ENCODE measurements at places on chromosomes 7 and 10.

DNA sequence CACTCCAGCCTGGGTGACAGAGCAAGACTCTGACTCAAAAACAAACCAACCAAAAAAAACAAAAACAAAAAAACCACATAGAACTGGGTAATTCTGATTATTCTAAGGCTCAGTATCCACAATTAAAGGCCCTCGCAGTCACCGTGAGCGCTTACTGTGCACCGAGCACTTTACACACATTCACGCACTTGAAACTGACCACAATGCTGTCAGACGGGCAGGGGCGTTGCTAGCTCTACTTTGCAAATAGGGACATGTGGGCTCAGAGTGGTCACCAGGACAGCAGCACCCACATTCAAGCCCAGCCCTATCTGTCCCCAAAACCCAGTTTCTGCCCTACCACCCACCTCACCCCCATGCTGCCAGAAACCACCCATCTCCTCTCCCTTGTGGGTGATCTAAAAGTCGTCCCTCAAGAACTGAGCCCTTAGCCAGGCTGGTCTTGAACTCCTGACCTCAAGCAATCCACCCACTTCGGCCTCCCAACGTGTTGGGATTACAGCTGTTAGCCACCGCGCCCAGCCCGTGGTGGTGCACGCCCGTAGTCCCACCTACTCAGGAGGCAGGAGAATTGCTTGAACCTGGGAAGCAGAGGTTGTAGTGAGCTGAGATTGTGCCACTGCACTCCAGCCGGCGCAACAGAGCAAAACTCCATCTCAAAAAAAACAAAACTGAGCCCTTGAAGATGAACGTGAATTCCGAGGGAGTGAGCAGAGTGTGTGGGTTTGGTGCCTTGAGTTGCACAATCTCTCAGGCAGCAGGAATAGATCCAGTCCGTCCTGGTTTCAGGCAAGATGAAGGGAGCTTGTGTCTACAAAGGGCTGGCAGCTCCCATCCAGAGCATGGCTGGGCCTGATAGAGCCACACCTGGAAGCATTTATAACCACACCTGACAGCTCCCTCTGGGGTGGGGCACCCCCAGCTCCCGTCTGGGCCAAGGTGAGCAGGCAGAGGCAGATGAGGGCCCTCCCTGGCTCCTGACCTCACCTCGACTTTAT lies 5.4 kb upstream of the HSPB1 start:
- DNase-seq = no peak

GRCh38 chr7:124033095-124033806 lies 384 bp upstream of the TMEM229A start:
- no peak for DNase-seq

GRCh38 chr10:34018129-34018528 lies 683.7 kb upstream of the NRP1 start:
- DNase-seq = peak; percentile 6

- no peak for DNase-seq
Observed at GRCh38 chr7:68073701-68074100, 1077.1 kb downstream of the TYW1 start.

- DNase-seq = no peak
Observed at GRCh38 chr10:50575477-50576244, 48.1 kb downstream of the SGMS1 start.

DNA sequence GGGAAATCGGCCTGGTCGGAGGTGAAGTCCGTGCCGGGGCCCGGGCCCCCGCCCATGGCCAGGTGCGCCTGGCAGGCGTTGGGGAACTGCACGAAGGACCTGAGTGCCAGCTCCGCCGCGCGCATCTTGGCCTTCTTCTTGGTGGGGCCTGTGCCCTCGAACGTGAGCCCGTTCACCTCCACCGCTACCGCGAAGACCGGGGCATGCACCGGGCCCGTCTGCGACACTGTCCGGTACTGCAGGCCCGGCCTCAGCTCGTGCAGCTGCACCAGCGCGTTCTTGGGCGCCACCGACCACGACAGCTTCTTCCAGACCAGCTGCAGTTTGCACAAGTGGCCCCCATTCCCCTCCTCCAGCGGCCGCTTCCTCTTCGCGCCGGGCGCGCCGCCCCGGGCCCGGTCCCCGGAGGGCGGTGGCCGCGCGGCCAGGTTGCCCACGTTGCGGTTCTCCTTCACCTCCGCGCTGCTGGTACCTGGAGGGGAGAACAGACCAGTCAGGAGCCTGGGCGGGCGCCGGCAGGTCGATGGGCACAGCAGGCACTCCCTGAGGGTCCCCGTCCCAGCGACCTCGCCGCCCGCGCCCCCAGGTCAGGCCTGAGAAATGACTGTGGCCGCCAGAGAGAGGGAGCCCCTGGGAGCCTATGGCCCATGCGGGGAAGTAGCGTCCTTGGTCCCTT lies 307.4 kb downstream of the WDR37 start:
- no peak for DNase-seq

- DNase-seq = no peak
Observed at GRCh38 chr10:132815168-132815857, 29.4 kb upstream of the NKX6-2 start.

GRCh38 chr10:97325754-97326153 lies 6.7 kb downstream of the FRAT1 start:
- no peak for DNase-seq

- no peak for DNase-seq
Observed at GRCh38 chr10:117312430-117312829, 62.8 kb downstream of the PDZD8 start.

Data from NB4 (cell line).